ENCODE measurements at places on chromosomes 12 and 14.

- DNase-seq = no peak
Measured at GRCh38 chr12:19515179-19515578, 75.9 kb downstream of the AEBP2 start.

DNA sequence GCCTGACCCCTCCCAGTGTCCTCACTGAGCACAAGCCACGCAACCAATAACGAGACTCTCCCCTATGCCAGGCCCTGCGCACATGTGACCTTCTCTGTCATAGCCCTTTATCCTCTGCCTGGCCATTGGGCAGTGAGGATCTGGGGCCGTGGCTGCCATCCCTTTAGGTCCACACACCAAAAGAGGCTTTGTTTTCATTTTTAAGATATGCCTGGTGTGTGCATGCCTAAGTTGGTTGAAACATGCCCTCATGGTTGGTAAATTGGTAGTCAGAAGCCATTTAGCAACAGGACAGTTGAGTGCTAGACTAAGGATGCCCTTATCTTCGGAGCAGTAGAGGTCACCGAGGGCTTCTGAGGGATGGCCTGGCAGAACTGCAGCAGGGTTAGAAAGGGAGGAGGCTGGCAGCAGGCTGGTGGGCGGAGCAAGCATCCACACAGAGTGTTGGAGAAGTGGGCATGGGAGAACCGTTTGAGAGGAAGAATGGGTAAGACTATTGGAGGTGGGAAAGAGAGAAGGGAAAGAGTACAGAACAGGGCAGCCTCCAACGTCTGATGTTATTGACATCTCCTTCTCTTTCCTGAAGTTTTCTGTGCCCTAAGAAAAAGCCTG lies 75.1 kb downstream of the SLC24A4 start:
- no peak for DNase-seq

DNA sequence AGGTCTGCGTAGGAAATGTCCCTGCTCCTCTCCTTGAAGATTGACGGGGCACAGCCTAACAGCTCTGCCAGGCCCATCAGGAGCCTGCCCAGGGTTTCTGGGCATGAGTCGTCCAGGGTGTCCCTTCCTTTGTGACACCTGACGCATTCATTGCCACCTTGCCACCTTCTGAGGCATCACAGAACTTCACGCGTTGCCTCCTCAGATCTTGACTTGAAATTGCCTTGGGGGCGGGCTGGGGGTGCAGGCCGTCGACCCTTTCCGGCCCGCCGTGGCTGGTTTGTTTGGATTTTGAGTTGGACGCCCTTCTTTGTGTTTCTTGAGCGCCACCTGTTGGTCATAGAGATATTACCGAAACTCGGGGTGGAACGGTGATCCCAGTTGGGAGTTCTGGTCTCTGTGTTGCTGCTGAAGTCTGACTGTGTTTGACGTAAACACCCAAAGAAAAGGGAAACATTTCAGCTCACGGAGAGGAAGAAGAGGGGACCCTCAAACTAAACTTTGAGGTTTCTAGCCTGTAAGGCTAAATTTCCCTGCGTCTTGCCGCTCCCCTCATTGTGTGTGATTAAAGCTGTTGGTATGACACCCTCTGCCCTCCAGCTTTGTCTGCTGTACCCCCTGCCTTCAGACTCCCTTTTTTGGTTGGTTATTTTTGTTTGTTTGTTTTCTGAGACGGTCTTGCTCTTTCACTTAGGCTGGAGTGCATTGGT lies 44.6 kb downstream of the MLXIP start:
- DNase-seq = no peak

DNA sequence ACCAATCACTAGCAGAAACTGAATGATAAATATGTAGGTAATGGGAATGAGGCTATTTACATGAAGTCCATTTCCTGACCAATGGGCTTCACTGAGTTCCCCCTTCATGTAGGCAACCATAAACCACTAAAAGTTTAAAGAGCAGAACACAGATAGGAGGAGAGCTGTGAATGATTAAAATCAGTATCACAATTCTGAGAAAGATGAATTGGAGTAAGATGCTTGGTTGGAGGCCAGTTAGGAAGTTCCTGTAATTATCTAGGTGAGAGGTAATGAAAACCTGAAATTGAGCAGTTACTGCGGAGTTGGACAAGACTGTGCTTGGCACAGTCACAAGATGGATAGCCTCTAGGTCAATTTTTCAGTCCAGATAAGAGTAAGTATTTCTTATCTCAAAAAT lies 56.6 kb downstream of the GALNT4 start:
- DNase-seq = no peak

GRCh38 chr14:69298131-69299071 lies 38.4 kb downstream of the GALNT16 start:
- no peak for DNase-seq

DNA sequence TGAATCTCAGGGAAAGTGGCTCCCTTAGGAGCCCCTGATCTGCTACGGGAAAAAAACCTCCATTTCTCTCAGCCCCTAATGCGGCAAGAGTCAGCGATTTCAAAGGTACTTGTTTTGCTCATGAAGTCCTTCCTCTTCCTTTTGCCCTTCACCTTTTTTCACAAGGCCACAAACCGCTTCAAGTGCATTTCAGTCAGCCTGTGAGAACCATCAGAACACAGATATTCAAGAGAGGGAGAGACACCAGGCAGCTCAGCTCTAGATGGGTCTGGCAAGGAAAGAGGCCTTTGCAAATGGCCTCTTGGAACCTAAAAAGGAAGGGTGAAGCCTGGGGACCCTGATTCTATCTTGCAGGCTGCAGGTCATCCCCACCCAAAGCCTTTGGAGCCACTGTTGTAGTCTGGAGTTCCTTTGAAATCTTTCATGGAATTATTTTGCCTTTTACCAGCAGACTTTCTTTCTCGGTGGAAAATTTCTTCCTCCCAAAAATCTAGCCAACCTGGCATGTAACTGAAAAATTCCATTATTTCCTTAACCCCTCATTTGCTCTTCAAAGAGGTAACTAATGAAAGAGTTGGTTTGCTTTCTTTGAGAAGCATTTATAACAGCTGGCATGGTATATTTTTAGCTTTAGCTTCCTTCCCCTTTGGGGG lies 145.0 kb downstream of the SAMD4A start:
- DNase-seq = no peak

GRCh38 chr14:44803239-44803905 lies 158.4 kb downstream of the KLHL28 start:
- DNase-seq = no peak

- DNase-seq = no peak
Measured at GRCh38 chr12:66963901-66964300, 285.0 kb upstream of the GRIP1 start.

GRCh38 chr14:33589334-33589733 lies 361.5 kb downstream of the EGLN3 start:
- no peak for DNase-seq

DNA sequence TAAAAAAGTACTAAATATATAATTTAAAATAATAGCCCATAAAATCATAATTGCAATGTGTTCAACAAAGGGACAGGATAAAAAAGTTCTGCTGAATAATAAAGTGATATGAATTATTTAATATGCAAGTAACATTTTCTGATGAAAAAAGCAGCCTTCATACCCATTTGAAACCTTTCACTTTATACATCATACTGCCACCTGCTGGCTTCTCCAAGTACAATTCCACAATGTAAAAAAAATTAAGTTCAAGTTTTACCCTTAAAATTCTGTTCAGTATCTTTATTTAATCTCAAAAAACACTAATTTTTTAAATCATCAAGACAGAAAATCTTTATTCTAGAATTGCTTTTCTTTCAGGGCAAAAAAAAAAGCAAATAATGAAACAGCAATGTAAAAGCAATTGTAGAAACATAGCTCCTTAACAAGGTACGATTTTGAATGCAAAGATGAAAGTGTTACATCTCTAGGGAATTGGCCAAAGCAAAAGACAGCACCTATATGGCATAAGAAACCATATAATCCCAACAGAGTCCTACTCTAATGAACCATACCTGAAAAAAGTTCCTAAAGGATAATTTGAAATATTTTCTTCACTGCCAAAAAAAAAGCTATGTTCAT lies 15.0 kb downstream of the MDM1 start:
- no peak for DNase-seq

DNA sequence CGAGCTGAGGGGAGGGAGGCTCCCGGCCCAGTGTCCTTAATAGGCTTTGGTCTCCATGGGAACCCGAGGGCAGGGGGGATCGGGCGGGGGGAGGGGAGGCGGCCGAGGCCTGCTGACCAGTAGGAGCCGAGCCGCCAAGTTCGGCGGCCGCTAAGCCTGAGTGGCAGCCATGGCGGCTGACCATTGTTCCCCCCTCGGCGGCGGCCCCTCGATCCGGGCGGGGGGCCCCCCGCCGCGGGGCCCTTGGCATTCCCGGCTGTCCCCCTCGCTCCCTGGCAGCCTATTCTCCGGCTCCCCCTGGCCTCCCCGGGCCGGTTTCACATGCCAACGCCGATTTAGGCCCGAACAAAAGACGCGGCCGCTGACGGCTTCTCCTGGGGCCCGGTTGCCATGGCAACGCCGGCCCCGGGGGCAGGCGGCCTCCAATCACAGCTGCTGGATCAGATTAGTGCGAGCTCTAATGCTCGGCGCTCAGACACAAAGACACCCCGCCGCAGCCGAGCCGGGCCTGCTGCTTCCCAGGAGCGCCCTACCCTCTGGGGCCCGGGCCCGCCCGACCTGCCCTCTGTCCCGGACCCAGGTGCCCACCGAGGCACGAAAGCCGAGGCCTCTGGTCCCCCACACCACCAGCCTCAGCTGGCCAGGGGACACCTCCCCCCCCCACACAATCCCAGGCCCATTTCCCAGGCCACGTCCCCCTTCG lies 7.3 kb downstream of the MSI1 start:
- DNase-seq = no peak

DNA sequence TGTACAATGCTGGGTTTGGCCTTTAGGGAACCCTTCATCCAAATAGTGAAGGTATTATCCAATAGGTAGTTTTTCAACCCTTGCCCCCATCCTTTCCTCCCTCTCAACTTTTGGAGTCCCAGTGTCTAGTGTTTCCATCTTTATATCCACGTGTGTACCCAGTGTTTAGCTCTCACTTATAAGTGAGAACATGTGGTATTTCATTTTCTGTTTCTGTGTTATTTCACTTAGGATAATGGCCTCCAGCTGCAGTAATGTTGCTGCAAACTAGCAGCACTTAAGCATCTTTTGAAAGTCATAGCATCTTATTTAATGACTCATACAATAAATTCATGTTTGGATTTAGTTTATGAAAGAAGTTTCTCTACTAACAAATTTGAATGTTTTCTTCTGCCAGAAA lies 442.5 kb downstream of the NELL2 start:
- no peak for DNase-seq

- DNase-seq = no peak
Measured at GRCh38 chr14:32134448-32135097, 57.5 kb downstream of the ARHGAP5 start.

Data from esophagus squamous epithelium (tissue), 5 donors.